ENCODE measurements at places on chromosomes 6 and 20. TPM values are rescaled to one million over a fixed set of nuclear protein-coding genes. Genes with fewer than 3 reads are reported as not detected.

The PPP1R3G gene
- 0.23 TPM for polyA plus RNA-seq

The MRAP2 gene
- polyA plus RNA-seq = not detected

The ERVFRD-1 gene
- polyA plus RNA-seq = not detected

The SLC12A5 gene
- polyA plus RNA-seq = 0.11 TPM

The SMOC2 gene
- not detected for polyA plus RNA-seq

The FAM209B gene
- 0.38 TPM for polyA plus RNA-seq

The PAX1 gene
- polyA plus RNA-seq = not detected
